Activated gamma-delta T cell treated with Interleukin-2 at 50 U/mL for 16 hours (primary cell): ENCODE measurements at places on chromosomes 7 and 10.

- no peak for DNase-seq
Measured at GRCh38 chr7:82335927-82336326, 107.7 kb downstream of the CACNA2D1 start.

DNA sequence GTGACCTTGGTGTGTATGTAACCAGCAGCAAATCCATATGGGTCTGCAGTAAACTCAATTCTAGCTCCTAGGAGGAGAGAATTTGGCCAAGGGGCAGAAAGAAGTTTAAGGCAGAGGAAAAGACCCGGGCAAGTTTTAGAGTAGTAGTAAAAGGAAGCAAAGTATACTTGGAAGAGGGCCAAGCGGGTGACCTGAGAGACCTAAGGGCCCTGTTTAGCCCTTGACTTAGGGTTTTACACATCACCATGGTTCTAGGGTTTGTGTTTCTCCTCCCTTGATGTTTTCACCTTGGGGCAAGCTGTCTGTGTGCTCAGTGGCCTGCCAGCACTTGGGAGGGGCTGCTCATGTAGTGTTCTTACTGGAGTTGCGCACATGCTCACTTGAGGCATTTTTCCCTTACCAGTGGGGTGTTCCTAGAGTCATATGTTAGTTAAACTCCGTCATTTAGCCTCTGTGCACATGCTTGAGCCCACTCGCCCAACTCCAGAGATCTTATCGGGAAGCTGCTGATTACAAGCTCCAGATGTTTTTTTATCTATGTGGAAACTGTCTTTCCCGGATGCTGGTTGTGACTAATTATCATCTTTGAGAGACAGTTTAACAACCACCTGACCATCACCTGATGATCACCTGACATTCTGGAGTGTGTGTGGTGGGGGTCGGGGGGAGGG, 137.6 kb upstream of the PRSS1 start:
- DNase-seq = no peak

DNA sequence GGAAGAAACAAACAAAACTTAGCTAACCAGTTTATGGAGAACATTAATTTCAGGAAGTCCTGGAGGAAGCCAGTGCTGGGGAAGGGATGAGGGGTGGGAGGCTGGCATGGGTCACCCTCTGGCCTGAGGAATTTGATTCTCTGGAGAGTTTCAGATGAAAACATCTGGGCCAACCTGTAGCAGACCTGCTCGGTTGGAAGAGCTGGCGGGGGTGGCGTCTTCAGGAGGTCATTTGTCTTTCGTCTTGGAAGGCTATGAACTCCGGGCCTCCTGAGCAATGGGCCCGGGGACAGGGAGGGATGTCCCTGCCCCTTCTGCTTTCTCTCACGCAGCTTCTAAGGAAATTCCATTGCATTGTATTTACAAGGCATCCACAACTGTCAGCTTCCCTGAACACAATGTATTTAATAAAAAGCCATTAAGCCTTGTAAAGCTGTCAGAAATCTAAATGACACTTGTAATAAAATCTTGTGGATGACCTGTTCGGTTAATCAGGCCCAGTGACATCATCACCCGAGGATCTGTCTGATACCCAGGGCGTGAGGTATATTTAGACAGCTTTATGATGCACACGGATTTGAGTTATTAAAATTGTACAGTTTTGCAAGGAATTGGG, 250.5 kb downstream of the RAB11FIP2 start:
- DNase-seq = no peak

DNA sequence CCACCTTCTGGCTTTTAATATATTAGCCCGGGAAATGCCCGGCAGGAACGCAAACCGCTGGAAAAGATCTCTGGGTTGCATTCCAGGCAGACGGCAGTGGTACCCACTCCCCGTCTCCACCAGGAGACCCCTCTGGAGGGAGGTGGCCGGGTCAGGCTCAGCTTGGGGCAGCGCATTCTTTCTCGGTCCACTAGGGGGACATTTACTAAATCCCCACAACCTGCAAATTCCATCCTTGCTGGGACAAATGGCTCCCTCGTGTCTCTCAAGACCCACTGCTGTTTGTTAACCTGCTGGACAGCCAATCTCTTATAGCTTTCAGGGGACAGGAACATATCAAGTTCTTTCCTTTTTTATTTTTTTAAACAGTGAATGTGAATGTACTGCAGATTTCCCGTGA, 45.8 kb upstream of the CARD11 start:
- DNase-seq = no peak

DNA sequence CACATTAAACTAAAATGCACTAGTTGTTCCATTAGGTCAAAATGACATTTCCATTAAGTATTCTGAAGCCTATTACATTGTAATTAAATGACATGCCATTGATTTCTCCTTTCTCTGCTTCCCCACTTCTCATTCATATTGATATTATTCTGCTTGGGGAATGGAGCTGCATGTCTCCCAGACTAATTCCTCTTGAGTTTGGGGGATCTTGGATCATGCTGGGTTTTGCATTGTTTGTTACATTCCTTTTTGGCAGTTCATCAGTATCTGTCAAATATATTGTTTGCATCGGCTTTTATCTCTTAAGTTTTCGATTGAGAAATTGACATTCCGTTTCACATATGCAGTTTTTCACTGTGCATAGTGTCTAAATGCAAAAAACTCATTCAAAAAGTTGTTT, 65.1 kb upstream of the CYP26C1 start:
- no peak for DNase-seq

DNA sequence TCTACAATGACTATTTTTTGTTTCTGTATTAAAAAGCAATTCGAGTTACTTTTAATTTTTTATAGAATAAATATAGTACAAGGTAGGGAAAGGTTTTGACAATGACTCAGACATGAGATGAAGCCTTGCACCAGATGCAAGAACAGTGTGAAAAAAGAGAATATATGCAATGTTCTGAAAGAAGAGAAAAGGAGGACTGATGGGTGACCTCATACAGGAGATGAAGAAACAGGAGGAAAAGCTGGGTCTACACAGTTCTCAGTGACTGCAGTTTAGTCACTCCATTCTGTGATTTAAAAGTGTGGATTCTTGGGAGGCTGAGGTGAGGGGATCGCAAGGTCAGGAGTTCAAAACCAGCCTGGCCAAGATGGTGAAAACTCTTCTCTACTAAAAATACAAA, 38.3 kb upstream of the YAE1 start:
- DNase-seq = no peak

- DNase-seq = no peak
Measured at GRCh38 chr7:57821438-57822382, 371.7 kb downstream of the ZNF716 start.

DNA sequence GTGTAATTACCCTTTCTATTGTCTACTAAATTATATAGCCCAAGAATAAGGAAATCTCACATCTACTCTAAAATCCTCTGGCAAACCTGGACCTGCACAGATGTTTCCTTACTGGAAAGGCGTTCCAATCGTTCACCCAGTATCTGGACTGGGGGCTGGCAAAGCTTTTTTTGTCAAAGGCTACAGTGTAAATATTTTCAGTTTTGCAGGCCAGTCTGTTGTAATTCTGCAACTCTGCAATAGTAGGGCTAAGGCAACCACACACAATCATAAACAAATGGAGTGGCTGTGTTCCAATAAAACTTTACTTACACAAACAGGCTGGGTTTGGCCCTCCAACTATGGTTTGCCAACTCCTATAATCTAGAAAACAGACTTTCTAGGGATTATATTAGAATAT, 56.2 kb downstream of the GLI3 start:
- DNase-seq = no peak

- no peak for DNase-seq
Measured at GRCh38 chr10:116665541-116666125, 44.9 kb downstream of the PNLIPRP2 start.

DNA sequence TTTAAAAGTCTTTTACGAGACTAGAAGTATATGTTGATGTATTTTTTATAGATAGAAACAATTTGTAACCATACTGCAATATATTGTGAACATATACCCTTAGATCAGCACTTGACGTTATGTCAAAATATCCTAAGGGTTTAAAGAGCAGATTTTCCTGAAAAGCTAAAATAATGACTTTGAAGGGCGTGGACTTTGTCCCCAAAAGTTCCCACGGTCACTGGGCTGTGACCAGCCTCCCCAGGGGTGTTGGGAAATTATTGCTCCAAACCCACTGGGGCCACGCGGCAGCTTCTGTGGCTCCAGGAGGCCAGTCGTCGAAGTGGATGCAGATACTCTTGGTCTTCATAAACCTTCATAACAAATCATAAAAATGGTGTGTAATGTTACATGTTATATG, 29.9 kb downstream of the DNAJB6 start:
- DNase-seq = no peak
